A549 treated with ZK216348 at 1 μM for 4 hours (cell line): ENCODE measurements at places on chromosomes 7 and 10. TPM values are rescaled to one million over a fixed set of nuclear protein-coding genes. Genes with fewer than 3 reads are reported as not detected.

Gene FGL2
- total RNA-seq, result not detected in 5 replicates

Gene FAM25G
- 3.8 TPM in 1 of 5 replicates, not detected in the others for total RNA-seq

Gene ASB4
- 0.15 to 0.56 TPM (median 0.25 TPM) in 5 replicates for total RNA-seq

Gene SEMA3D
- 0.13 TPM in 1 of 5 replicates, not detected in the others for total RNA-seq

Gene MSMB
- not detected in 5 replicates for total RNA-seq

Gene CYP3A5
- 1.1 to 2.0 TPM (median 1.8 TPM) in 5 replicates for total RNA-seq

Gene CHAT
- not detected in 5 replicates for total RNA-seq

Gene IFIT1B
- not detected in 5 replicates for total RNA-seq

Gene TMEM140
- total RNA-seq, result 0.84 to 1.4 TPM (median 0.97 TPM) in 5 replicates

Gene ERVW-1
- total RNA-seq, result not detected in 5 replicates

Gene ATOH7
- 0.18 to 0.31 TPM (median 0.22 TPM) in 5 replicates for total RNA-seq

Gene ZFYVE27
- total RNA-seq, result 14.8 to 26.9 TPM (median 24.1 TPM) in 5 replicates

Gene EPDR1
- total RNA-seq, result 72.7 to 87.3 TPM (median 80.6 TPM) in 5 replicates

Gene MEPCE
- 30.6 to 48.9 TPM (median 43.5 TPM) in 5 replicates for total RNA-seq

Gene FRAT1
- 0.74 to 2.5 TPM (median 1.8 TPM) in 5 replicates for total RNA-seq

Gene POLR1F
- total RNA-seq, result 12.4 to 18.7 TPM (median 15.7 TPM) in 5 replicates

Gene CALCR
- total RNA-seq, result not detected in 5 replicates

Gene MLXIPL
- 0.38 to 1.5 TPM (median 0.91 TPM) in 5 replicates for total RNA-seq

Gene CYP2C19
- not detected in 5 replicates for total RNA-seq

Gene C10orf62
- total RNA-seq, result 0.15 TPM in 1 of 5 replicates, not detected in the others

Gene HKDC1
- total RNA-seq, result 10.6 to 19.1 TPM (median 12.9 TPM) in 5 replicates

Gene CDHR1
- 0.06 to 0.14 TPM (median 0.10 TPM) in 4 of 5 replicates, not detected in the other for total RNA-seq

Gene EVX1
- total RNA-seq, result 0.14 to 0.19 TPM (median 0.15 TPM) in 3 of 5 replicates, not detected in the others

Gene MMP21
- not detected in 5 replicates for total RNA-seq
